CD8-positive, alpha-beta memory T cell (primary cell): ENCODE measurements at places on chromosomes 13 and 19.

- DNase-seq = no peak
Observed at GRCh38 chr13:108363666-108364065, 94.1 kb downstream of the TNFSF13B start.

DNA sequence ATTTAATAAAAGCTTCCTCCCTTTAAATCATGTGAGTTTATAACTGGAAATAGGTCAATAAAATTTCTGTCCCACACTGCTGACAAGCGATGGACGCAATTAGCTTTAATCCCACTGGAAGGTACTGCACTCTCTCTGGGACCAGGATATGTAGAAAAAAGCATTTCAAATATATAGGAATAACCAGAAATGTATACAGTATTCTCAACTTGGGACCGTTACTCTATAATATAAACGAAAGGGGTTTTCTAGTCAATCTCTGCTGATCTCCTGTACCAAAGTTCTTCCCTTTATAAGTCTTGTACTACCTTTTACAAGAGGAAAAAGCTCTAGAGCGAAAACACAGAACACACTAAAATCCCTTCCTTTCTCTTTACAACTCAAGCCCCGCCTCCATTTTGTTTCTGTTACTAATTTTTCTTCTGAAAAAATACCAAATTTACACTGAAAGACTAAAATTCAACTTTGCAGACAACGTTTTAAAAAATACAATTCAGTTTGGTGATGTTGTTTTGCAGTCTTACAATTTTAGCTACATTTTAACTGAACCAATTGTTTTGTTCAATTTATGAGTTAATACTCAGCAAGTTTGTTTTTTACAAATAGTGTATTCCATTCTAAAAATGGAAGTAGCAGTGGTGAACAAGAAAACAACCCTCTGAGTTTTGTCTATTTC lies 1.7 kb upstream of the USPL1 start:
- no peak for DNase-seq

- no peak for DNase-seq
Observed at GRCh38 chr19:58196901-58197616, 14.2 kb downstream of the ZNF274 start.

DNA sequence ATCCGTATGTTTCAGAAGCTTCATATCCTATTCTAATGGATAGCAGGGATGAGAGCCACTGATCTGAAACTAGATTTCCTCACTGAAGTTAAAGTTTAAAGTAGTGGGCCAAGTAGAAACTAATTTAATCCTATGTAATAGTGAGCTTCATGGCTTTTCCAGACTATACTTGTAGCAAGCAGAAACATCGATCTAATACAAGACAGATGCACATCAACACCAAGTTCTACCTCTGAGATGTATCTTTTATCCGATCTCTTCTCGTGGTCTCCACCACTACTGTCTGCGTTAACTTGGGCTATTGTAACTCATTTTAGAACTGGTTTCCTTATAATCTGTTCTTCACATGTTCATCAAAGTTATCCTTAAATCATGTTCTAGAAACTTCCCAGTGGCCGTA lies 3.1 kb downstream of the ERCC5 start:
- DNase-seq = no peak

- peak; percentile 89 for DNase-seq
Observed at GRCh38 chr13:99374994-99375737, 68.0 kb upstream of the GPR183 start.

- no peak for DNase-seq
Observed at GRCh38 chr19:8451885-8452284, 7.1 kb downstream of the HNRNPM start.

GRCh38 chr13:51715613-51716012 lies 88.3 kb downstream of the DHRS12 start:
- no peak for DNase-seq

DNA sequence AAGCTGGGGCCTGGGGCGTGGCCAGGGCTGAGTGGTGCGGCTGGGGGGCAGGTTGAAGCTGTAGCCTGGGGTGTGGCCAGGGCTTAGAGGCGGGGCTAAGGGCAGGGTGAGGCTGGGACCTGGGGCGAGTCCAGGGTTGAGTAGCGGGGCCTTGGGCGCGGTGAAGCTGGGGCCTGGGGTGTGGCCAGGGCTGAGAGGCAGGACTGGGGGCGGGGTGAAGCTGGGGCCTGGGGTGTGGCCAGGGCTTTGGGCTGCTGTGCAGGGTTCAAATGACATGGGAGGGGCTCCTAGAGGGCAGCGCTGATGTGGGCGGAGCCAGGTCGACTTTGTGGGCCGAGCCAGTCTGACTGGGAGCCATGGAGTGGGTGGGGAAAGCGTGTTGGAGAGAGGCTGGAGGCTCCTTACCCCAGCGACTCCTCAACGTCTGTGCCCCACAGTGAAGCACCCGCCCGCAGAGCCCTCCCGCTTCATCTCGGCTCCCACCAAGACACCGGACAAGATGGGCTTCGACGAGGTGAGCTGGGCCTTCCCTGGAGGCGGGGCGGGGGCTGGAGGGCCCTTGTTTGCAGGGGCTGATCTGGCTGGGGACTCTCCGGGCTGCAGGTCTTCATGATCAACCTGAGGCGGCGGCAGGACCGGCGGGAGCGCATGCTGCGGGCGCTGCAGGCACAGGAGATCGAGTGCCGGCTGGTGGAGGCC lies 21.5 kb downstream of the COLGALT1 start:
- no peak for DNase-seq

GRCh38 chr13:98293570-98294142 lies 116.6 kb upstream of the RNF113B start:
- DNase-seq = no peak

GRCh38 chr13:51928231-51928630 lies 66.5 kb downstream of the CCDC70 start:
- no peak for DNase-seq

DNA sequence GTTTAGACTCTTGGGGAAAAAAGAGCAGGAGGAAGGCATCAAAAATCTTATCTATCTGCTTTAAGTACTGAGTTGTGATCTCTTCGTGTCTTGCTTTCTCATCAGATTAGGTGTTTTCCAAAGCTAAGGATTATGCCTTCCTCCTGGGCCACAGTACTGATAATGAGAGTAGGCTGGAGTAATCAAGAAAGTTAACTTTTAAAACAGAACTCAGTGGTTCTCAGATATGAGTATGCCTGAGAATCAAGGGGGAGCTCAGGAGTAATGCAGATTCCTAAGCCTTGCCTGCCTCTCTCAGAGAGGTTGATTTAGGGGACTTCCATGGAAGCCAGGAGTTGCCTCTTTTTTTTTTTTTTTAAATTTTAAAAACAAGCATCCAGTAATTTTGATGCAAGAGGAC lies 23.5 kb downstream of the CDADC1 start:
- no peak for DNase-seq

GRCh38 chr13:94224670-94225069 lies 254.8 kb downstream of the DCT start:
- no peak for DNase-seq

DNA sequence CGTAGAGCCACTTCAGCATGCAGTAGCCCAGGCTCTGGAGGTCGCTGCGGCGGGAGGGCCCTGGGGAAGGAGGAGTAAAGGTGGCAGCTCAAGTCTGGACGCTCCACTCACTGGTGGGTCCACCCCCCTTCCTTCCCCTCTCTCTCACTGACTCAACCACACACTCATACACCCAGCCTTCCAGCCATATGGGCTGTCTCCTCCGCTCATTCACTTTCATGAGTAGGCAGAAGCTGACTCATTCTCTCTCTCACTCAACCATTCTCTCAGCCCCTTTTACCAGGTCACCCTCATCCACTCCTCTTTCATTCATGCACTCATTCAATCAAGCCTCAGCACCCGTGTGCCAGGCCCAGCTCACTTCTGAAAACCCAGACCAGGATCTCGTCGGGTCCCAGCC lies 27.5 kb upstream of the SIGLEC11 start:
- no peak for DNase-seq

GRCh38 chr13:48686636-48687210 lies 33.0 kb downstream of the CYSLTR2 start:
- DNase-seq = no peak

GRCh38 chr13:34401696-34402095 lies 540.4 kb upstream of the NBEA start:
- no peak for DNase-seq

- DNase-seq = no peak
Observed at GRCh38 chr13:89584058-89584620, 1763.3 kb upstream of the MIR17HG start.

- DNase-seq = no peak
Observed at GRCh38 chr13:114114006-114114640, 18.3 kb downstream of the RASA3 start.

GRCh38 chr13:40255551-40255950 lies 410.9 kb downstream of the FOXO1 start:
- no peak for DNase-seq

DNA sequence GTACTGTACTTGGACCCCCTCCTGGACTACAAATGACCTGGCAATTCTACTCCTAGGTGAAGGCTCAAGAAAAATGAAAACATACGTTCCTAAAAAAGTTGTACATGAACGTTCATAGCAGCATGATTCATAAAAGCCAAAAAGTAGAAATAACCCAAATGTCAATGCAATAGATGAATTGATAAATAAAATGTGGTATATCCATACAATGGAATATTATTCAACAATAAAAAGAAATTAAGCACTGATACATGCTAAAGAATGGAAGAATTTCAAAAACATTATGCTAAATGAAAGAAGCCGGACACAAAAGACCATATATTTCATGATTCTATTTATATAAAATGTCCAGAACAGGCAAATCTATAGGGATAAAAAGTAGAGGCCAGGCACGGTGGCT lies 9.5 kb downstream of the ZNF432 start:
- DNase-seq = no peak

- DNase-seq = no peak
Observed at GRCh38 chr19:50292216-50292827, 36.9 kb downstream of the KCNC3 start.

- DNase-seq = no peak
Observed at GRCh38 chr13:47621931-47622330, 379.1 kb downstream of the SUCLA2 start.

GRCh38 chr19:12802267-12803106 lies 618 bp downstream of the THSD8 start:
- no peak for DNase-seq

DNA sequence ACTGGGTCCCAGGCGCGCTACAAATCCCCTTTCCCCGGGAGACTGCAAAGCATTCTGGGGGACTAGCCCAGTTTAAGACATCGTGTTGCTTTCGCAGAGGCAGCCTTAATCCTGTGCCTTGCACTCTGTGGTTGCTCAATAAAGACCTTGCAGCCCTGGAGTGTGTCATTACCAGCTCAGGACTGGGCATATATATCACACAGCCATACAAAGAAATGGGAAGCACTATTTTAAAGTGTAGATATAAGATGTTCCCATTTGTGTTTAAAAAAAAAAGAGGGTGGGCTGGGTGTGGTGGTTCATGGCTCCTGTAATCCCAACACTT lies 11.1 kb downstream of the NAPA start:
- DNase-seq = no peak

DNA sequence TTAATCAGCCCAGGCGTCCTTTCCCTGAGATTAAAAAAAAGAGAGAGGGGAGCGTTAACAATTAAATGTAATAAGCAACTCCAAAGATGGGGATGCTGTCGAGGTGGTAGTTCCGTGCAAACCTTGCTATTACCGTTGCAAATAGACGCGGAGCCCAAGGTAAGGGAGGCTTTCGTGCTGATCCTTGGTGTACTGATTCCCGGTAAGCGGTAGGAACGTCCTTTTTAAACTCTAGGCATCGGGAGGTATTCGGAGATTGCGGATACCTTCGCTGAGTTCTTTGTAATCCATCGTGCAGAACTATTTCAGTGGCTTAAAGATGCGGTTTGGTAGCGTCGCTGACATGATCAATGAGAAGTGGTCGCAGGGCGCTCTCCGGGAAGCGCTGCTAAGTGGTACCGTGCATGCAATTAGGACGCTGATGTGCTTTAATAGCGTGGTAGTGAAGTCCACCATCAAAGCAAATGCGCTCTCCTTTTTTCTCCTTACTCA lies 3.1 kb downstream of the SLITRK5 start:
- no peak for DNase-seq

DNA sequence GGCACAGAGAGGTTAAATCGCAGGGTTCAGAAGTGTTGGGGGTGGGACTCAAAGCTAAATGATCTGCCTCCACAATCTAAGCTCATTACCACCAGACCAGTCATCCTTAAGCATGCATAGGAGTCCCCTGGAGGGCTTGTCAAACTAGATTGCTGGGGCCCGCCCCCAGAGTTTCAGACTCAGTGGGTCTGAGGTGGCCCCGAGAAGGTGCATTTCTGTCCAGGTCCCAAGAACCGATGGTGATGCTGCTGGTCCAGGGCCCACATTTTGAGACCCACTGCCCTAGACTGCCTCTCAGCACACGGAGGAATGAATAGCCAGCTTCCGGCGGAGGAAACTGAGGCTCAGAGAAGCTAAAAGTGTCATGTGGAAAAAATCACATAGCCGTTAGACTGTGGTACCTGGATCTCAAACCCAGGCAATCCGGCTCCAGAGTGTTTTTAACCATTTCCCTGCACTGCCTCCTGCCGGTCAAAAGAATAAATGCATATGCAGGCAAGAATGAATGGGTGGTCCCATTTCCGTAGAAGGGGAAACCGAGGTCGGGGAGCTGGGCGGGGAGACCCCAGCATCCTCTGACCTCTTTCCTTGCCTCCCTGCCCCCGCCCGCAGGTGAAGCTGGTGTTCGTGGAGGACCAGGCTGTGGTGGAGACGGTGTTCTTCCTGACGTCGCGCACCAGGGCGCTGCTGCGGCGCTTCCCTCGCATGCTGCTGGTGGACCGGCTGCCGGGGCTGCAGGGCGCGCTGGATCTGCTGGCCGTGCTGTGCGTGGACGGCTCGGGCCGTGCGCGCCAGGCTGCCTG lies 23.8 kb downstream of the ZSWIM9 start:
- peak; percentile 52 for DNase-seq
